ENCODE measurements at places on chromosomes 7 and 10.

GRCh38 chr7:77316219-77316978 is 99.8 kb downstream of the GSAP start:
- no peak for DNase-seq

GRCh38 chr7:21131897-21132296 is 296.0 kb upstream of the SP4 start:
- no peak for DNase-seq

DNA sequence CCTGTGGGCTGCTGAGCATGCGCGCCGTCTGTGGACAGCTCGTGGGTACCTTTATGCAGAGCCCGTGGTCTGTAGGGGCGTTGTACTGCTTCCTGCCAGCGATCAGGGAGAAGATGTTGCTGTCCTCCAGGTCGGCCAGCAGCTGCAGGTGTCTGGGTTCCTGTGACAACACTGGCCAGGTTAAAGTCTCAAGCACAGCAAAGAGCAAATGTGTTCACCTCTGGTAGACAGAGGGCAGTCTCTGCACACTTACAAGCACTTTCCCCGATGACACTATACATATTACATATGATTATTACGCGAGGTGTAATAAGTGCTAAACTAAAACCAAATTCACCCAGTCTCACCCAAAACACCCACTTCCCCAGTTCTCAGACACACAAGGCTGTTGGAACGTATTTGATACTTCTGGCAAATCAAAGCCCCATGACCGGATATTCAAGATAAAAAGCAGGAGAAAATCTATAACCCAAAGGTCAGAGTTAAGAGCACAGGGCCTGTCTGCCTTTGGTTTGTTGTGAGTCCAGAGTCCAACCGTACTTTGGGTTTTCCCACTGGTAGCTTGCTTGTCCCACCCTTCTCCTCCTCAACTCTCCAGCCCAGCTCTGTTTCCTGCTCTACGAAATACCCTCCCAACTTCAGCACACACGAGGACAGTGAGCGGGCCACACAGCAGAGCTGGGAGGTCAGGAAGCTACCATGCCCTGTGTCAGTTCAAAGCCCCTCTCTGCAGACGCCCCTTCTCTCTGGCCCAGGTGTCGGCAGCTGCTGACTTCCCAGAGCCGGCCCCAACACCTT is 49.7 kb upstream of the DDC start:
- DNase-seq, result no peak

- no peak for DNase-seq
Observed at GRCh38 chr10:75287697-75288096, 51.9 kb upstream of the COMTD1 start.

GRCh38 chr7:82559193-82559805 is 115.7 kb upstream of the CACNA2D1 start:
- DNase-seq, result no peak

DNA sequence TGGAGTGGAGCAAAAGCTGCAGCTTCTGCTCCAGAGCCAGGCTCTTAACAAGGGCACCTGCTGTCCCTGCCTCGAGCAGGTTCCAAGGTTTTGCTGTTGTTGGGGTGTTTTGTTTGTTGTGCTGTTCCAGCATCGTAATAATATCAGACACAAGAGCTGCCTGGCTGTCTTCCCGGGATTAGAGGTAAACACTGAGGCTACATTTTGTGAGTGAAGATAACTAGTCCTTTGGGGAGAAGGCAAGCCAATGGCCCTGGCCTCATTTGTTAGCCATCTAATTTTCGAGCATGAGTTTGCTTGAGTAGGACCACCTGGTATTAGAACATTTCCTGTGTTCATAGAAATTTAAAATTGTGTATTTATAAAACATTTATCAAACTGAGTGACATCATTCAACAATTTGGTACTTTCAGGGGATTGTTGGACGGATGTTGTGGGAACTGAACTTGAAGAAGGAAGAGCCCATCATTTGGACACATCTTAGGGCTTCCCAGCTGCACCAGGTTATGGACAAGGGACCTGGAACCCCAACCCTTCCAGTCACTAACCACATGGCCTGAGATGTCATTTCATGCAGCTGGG is 555.0 kb downstream of the TNS3 start:
- DNase-seq, result no peak

DNA sequence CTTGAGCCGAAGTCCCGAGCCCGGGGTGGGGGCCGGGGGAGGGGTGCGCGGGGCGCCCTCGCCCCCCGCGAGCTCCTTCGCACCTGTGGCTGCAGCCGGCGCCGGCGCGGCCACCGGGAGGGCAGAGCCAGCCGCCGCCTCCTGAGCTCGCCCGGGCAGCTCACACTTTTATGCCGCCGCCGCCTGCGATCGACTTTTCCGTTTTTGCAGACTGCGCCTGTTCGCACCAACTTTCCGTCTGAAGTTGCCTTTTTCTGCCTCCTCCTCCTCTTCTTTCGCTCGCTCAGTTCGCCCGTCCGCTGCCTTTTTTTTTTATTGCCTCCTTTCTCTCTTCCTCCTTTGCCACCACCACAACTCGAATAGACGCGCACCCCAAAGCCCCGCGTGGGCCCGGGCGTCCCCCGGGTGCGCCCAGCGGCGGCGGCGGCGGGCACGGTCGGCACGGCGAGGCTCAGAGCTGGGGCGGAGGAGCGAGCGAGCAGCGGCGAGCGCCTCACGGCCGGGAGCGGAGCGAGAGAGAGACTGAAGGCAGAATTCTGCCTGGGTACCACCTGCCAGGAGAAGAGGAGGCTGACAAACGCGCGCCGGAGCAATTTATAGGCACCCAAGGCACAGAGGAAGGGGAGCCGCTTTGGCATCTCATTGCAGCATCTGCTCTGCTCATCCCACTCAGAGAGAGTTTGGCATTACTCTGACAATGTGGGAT is at the start of gene C1QL3:
C1QL3 (minus strand) TSS at position 569 of the 706 bp plus-strand sequence. CDS start 814 bp downstream, outside the sequence.
- DNase-seq, result no peak

GRCh38 chr7:41875513-41875912 is 172.6 kb upstream of the INHBA start:
- no peak for DNase-seq

- no peak for DNase-seq
Observed at GRCh38 chr7:45033261-45033930, 33.4 kb downstream of the CCM2 start.

DNA sequence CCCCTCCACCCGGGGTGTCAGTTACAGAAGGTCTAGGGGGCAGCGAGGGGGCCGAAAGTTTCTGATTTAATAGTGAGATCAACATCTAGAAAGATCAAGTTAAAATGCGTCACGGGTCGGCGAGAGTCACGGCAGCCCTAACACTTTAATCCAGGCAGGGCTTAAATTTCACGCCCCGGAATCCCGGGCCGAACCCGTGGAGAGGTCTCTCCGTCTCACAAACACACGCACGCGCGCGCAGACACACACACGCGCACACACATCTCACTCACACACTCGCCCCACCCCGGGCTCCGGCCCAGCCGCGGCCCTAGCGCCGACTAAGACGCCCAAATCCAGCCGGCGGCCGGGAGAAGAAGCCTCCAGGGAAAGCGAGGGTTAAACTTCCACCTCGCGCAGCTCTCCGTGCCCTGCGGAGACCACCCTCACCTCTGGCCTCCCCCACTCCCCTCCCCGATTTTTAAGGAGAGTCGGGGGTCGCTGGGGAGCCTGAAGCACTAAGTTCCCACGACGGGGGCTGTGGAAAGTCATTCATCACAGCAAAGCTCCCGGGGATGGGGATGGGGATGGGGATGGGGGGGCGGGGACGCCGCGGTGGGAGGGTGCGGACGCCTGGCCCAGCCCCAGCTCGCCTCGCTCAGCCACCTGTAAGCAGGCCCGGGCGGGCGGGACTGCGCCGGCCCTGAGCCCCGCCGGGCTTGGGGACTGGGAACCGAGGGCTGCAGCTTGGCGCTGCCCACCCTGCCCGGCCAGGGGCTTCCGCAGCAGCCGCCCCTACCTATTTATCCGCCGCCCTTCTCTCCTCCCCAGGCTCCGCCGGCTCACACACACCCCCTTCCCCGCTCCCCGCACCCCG is 1.6 kb downstream of the PDGFA start:
- DNase-seq, result no peak

DNA sequence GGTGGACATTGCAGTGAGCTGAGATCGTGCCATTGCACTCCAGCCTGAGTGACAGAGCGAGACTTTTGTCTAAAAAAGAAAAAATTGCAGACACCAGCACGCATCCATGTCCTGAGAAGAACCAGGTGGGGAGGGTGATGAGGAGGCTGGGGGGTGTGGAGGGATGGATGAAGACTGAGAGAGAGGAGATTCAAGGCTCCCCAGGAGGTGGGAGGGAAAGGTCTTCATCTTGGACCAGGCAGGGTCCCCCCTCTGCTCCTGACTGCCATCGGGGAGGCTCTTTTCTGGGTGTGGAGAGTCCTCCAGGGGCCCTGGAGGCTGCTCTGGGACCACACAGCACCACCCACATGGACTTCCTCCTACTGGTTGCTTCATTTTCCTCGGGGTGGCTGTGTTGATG is 1.5 kb downstream of the SCART1 start:
- DNase-seq, result no peak

DNA sequence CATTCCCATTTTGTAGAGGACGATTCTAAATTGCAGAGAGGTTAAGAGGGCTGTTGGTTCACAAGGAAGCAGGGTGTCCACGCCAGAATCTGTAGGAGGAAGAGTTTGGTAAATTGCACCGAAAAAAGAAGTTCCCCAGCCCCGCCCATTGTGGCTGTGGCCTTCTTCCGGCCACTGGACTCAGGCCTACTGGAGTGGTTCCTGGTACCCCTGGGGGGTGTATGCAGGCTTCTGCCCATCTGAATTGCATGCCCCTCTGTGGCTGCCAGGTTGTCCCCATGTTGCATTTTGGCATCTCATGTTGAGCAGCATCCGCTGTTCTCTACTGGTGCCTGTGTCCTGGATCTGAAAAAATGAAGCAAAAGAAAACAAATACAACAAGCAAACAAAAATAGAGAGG is 234.2 kb downstream of the WDR11 start:
- DNase-seq, result no peak

DNA sequence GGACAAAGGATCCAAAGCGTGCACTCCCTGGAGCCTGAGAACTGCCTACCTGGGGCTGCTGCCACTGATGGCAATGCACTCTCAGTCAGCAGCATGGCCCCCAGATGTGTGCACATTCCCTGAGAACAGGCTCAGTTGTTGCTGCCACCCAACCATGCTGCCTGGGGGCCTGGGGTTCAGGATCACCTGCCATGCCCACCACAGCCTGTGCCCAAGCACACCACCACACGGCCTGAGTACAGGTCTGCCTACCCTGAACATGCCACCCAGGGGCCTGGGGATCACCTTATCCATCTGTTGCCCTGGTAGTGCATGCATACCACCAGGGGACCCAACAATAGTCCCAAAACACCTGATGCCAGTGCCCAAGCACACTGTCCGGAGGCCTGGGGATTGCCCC is 1174.5 kb downstream of the SORCS1 start:
- DNase-seq, result no peak

- no peak for DNase-seq
Observed at GRCh38 chr10:115948465-115948864, 324.5 kb downstream of the GFRA1 start.

DNA sequence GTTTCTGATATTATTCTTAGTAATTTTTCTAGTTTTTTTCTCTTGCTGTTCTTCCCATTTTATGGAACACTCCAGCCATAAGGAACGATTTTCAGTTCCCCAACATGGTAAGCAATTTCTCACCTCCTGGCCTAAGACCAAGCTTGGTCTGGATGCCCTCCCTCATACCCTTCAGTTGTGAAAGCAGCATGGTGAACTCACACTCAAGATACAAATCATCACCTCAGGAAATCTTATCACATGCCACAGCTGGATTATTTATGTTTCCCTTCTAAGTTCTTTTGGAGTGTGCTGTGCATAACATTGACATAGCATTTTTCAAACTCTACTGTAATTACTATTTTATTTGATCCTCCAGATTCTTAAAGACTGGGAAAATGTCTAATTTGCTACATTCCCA is 216.6 kb downstream of the AGMO start:
- no peak for DNase-seq

DNA sequence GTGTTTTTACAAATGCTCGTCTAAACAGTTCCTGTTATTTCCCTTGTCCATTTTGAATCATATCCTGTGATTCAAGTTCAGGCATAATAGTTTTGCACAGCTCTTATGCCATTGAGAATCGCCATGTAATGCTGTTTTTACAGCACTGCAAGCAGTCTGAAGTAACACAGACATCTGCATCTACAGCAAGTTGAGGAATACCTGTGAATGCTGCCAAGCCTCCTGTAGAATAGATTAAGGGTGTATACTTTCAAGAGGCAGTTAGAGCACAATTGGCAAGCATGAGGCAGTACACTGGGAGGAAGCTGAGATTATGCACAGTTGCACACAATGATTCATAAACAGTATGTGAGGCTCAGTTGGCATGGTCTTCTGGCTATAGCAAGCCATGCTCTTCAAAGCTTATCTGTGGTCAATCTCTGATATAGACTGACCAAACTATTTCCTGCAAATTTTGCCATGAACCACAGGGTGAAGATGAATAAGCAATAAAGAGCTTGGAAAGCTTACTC is 121.9 kb upstream of the AKR1E2 start:
- DNase-seq, result no peak

DNA sequence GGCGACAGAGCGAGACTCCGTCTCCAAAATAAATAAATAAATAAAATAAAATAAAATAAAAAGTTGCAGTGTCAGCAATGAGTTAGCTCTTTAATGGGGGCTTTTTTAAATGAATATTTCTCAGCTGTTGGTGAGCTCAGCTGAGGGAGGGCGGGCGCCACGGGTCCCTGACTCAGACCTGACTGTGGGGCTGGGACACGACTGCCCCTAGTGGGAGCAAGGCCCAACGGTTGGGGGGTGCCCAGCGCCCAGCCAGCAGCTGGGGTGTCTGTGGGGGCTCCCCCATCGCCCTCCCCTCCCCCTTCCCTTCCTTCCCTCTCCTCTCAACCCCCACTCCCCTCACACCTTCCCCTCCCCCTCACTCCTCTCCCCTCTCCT is 46.6 kb downstream of the PWWP2B start:
- DNase-seq, result no peak

DNA sequence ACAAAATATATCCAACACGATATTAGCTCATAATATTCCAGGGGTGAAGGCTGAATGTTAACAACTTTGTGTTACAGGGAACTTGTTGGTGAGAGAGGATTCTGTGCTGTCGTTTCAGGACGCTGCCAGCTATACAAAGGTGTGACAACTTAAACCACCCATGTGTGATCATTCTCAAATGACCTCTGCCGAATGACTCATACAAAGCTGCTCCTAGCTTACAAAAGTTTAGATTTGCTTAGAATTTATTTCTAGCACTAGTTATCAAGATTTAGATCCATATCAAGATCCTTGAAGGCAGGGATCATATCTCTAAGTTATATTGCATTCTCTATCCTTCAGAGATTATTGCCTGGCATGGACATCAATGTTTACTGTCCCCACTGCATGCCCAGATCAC is 65.3 kb downstream of the COBL start:
- DNase-seq, result no peak

DNA sequence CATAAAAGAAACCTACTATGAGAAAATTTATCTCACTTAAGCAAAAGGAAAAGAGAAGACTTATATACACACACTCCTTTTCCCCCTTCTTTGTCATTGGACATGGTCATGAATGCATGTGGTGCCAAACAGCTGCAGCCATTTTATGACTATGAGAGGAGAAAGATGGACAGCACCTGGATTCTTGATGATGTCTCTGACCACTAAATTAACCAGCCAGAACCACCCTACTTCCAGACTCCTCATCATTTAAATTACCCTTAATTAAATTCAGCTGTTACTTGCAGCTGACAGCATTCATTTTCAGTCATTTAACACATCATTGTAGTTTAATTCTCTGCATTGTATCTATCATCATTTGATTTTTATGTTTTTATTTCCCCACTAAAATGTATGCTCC is 379.0 kb upstream of the HPS1 start:
- DNase-seq, result no peak

All from AG04450 (cell line).